GM23338 (cell line): ENCODE measurements at places on chromosomes 7 and 10. TPM values are rescaled to one million over a fixed set of nuclear protein-coding genes. Genes with fewer than 3 reads are reported as not detected.

DNA sequence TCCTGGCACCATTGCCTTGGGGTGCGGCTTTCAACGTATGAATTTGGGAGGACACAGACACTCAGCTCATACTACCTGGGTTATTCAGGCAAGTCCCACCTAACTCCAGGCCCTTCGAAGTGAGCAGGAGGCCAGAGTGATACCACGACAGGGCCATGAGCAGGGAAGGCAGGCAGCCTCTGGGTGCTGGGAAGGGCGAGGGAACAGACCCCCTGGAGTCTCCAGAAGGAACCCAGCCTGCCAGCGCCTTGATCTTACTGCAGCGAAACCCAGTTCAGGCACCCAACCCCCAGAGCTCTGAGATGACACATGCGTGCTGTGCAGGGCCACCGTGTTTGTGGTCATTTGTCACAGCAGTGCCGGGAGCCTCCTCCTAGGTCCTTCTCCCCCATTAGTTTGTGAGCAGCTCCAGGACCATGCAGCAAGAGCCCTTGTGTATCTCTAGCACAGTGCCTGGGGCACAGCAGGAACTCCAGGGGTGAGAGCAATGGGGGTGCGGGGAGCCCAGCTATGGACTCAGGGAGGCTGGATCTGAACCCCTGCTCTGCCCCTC is 7.7 kb upstream of the INSIG1 start:
- DNase-seq = no peak

Gene CACNB2
- polyA plus RNA-seq = 3.7 and 5.0 TPM in 2 replicates

DNA sequence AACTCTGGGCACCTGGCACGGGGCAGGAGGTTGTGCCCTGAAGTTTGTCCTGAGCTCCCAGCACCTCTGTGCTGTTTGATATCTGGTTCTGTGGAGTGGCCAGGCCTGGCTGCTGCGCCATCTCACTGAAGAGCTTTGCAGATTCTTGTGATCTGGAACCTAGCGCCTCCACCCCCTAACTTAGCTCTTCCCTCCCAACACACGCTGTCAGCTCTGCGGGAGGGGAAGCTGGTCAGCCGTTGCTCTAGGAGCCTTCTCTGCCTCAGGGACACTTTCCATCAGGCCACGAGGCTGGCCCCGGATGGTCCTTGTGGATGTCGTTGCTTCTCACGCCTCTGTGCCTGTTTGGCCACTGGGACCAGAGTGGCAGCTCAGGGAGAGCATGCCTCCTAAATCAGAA is 213.2 kb downstream of the CCDC3 start:
- DNase-seq = no peak

Gene IDI2
- polyA plus RNA-seq = not detected in 2 replicates

- DNase-seq = no peak
Measured at GRCh38 chr10:8498881-8499280, 444.4 kb downstream of the GATA3 start.

Gene RET
- 3.8 and 5.5 TPM in 2 replicates for polyA plus RNA-seq
